ENCODE measurements at places on chromosomes 5 and 9. TPM values are rescaled to one million over a fixed set of nuclear protein-coding genes. Genes with fewer than 3 reads are reported as not detected.
A peak's percentile ranks its signal among the peaks of the same experiment; 100 is the strongest.

CDH10 gene
- not detected for total RNA-seq

EIF4E1B gene
- not detected for total RNA-seq

SPINK5 gene
- total RNA-seq: 4.5 TPM

ARSB gene
- 27.2 TPM for total RNA-seq

NTNG2 gene
- 0.39 TPM for total RNA-seq

HTR4 gene
- total RNA-seq: not detected

FAM81B gene
- total RNA-seq: not detected

WDR38 gene
- not detected for total RNA-seq

RNF44 gene
- total RNA-seq: 104 TPM

GRCh38 chr9:72751541-72751940, 201.3 kb downstream of the ALDH1A1 start:
- H3K27ac ChIP-seq: no peak overlapping the region
- no peaks in the 10 kb centered on the region for H3K36me3 ChIP-seq
- H3K27me3 ChIP-seq: no peaks in the 10 kb centered on the region
- DNase-seq: no peak
- H3K4me1 ChIP-seq: 0 out of 2 replicates have a peak, but pooled peaks cover 4% of the 10 kb centered on the region

GRCh38 chr9:135667463-135668001, 4.4 kb downstream of the LCN9 start:
- H3K4me3 ChIP-seq: no peak overlapping the region
- no peaks in the 10 kb centered on the region for H3K4me1 ChIP-seq
- H3K27me3 ChIP-seq: no peaks in the 10 kb centered on the region
- H3K36me3 ChIP-seq: no peaks in the 10 kb centered on the region
- no peak overlapping the region for H3K27ac ChIP-seq
- DNase-seq: no peak

DNA sequence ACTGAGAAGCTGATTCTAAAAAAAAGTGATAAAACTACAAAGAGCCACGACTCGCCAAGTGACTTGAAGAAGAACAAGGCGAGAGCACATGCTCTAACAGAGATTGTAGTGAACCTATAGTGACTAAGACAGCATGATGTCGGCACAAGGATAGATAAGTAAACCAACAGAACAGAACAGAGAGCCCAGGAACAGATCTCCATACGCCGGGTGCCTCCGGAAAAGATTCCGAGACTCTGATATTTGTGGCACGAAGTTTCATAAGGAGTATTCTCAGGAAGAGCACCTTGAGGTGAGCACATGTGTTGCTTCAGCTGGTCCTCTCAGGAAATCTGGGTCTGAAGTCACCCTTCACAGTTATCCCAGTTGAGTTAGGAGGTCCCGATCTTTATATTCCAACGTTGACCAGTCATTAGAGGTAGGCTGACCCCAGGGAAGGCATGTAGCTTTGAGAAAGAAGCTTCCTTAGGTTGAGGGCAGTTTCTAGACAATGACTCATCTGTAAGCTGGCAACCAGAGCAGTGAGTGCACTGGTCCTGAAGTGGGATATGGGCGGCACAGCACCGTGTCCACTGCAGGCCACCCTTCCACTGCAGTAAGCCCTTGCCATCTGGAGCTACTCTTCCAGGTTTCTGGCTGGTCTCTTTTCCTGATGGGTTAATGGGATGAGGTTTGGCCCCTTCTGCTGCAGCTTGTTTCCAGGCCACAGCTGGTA, 13.6 kb upstream of the CLK4 start:
- DNase-seq: no peak
- H3K36me3 ChIP-seq: no peaks in the 10 kb centered on the region

- H3K4me1 ChIP-seq: peaks cover 3% of the 10 kb centered on the region
- DNase-seq: no peak
- H3K27ac ChIP-seq: no peak overlapping the region
- no peaks in the 10 kb centered on the region for H3K36me3 ChIP-seq
- no peaks in the 10 kb centered on the region for H3K27me3 ChIP-seq
Measured at GRCh38 chr9:35915681-35916294, 6.5 kb downstream of the SPAAR start.

DNA sequence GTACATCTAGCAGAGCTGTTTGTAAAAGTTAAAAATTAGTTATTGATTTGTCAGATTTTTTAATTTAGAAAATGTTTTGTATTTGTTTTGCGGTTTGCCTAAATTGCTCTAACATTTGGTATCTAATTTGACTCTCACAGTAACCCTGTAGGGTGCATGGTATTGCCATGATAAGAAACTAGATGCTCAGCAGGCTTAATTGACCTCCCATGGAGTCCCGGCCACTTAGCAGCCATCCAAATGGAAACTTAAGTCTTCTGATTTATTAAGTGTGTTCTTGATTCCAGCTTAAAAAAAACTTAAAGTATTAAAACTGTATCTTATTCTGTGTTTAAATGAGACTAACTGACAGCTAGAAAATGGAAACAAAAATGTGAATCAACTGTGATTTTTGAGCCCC, 54.5 kb downstream of the CAST start:
- no peak overlapping the region for H3K27ac ChIP-seq
- H3K4me3 ChIP-seq: no peak overlapping the region
- no peak for DNase-seq
- no peaks in the 10 kb centered on the region for H3K27me3 ChIP-seq

GRCh38 chr5:89343666-89344065, 460.7 kb upstream of the MEF2C start:
- no peaks in the 10 kb centered on the region for H3K36me3 ChIP-seq
- DNase-seq: no peak
- H3K27ac ChIP-seq: no peak overlapping the region
- H3K27me3 ChIP-seq: no peaks in the 10 kb centered on the region

GRCh38 chr5:116574367-116575325, at the start of gene SEMA6A:
TSS of gene SEMA6A (minus strand) at chr5:116574823. CDS start at chr5:116504944, 69,879 bp downstream.
- H3K36me3 ChIP-seq: no peaks in the 10 kb centered on the region
- peak; percentile 98 for DNase-seq
- H3K4me1 ChIP-seq: peaks cover 38% of the 10 kb centered on the region
- H3K4me3 ChIP-seq: peak within 1 kb of the TSS; percentile 98
- peak within 1 kb of the TSS; percentile 95 for H3K27ac ChIP-seq
- no peaks in the 10 kb centered on the region for H3K27me3 ChIP-seq

DNA sequence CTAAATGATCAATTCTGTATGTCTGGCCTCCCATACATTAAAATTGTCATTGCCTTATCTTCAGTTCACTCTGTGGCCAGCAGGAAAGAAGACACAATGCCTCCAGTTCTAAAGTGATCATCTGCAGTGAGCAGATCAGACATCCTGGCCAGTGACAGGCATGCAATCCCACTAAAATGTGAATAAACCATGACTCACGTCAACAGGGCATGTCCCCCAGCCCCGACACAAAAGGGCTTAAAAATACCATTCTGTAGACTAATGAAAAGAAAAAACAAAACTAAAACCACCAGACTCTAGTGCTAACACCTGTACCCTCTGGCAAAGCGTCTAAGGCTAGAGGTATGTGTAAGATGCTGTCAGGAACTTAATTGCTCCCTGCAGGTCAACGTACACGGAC, 38.5 kb downstream of the DDX31 start:
- peaks cover 10% of the 10 kb centered on the region for H3K4me1 ChIP-seq
- no peaks in the 10 kb centered on the region for H3K27me3 ChIP-seq
- no peak for DNase-seq
- no peak overlapping the region for H3K27ac ChIP-seq
- peaks cover 16% of the 10 kb centered on the region for H3K36me3 ChIP-seq

DNA sequence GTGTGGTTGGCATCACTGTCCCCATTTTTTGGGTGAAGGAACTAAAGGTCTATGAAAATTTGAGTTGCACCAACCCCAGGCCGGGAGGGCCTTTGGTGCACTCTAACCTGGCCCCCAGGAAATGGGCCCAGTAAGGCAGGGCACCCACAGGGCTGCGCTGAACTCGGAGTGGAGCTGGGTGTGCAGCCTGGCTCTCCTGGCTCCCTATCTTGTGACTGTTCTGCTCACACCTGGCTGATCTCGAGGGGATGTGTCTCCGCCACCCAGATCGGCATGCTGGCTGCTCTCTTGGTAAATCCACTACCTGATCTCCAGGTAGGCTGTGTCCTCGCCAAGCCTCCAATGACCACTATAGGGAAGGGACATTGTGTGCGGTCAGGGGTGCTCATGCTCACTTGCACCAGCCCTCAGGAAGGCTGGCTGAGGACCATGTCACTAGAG, 259.8 kb downstream of the NSG2 start:
- H3K4me1 ChIP-seq: peaks cover 9% of the 10 kb centered on the region
- DNase-seq: no peak

DNA sequence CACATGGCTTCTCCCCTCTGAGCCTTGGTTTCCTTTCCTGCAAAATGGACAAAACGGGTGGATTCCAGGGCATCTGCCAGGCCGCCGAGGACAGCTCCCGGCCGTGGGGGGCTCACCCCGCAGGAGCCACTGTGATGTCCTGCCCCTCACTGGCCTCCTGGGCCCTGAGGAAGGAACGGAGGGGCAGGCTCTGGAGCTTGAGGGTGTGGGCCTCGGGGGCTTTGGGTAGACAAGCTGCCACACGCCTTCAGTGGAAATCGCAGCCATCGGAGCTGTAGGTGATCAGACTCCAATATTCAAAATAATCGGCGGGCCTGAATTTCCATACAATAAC, 32.2 kb upstream of the UBAC1 start:
- peak overlapping the region; percentile 63 for H3K27ac ChIP-seq
- H3K27me3 ChIP-seq: no peaks in the 10 kb centered on the region
- peaks cover 31% of the 10 kb centered on the region for H3K4me1 ChIP-seq
- DNase-seq: no peak

- no peak overlapping the region for H3K27ac ChIP-seq
- H3K4me3 ChIP-seq: no peak overlapping the region
- DNase-seq: no peak
- no peaks in the 10 kb centered on the region for H3K27me3 ChIP-seq
- no peaks in the 10 kb centered on the region for H3K4me1 ChIP-seq
- H3K36me3 ChIP-seq: no peaks in the 10 kb centered on the region
Measured at GRCh38 chr9:121529237-121529987, 29.8 kb upstream of the GGTA1 start.

DNA sequence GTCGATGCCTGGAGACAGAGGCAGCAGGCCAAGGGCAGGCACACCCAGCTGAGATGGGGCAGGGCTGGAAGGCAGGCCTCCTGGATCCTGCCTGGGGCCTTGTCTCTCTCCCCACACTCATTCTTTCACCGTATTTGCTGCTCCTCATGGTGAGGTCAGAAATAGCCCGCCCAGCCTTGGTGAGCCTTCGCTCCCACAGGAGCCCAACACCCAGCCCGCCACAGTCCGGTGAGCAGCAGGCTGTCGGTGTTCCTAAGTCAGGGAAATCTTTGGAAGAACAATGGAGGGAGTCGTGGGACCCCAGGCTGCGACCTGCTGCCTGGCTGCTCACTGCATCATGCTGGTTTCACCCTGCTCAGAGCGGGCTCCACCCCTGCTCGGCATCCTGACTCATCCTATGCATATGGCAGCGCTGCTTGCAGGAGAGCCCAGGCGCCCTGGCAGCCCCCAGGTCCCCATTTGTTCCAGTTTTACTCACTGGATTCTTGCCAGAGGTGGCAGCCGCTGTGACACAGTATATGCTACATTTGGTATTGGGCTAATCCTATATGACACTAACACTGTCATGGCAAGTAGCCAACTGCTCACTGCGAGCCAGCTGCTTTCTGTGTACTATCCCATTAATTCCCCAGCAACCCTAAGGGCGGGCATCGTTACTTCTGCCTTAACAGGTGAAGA, 53.2 kb upstream of the NCS1 start:
- peaks cover 5% of the 10 kb centered on the region for H3K4me1 ChIP-seq
- peak overlapping the region; percentile 85 for H3K27ac ChIP-seq
- H3K27me3 ChIP-seq: no peaks in the 10 kb centered on the region
- DNase-seq: peak; percentile 41
- no peak overlapping the region for H3K4me3 ChIP-seq

GRCh38 chr5:9547122-9547947, 1.5 kb upstream of the SEMA5A start:
- peak; percentile 63 for DNase-seq
- H3K27me3 ChIP-seq: no peaks in the 10 kb centered on the region
- peaks cover 12% of the 10 kb centered on the region for H3K4me1 ChIP-seq
- H3K27ac ChIP-seq: no peak overlapping the region

DNA sequence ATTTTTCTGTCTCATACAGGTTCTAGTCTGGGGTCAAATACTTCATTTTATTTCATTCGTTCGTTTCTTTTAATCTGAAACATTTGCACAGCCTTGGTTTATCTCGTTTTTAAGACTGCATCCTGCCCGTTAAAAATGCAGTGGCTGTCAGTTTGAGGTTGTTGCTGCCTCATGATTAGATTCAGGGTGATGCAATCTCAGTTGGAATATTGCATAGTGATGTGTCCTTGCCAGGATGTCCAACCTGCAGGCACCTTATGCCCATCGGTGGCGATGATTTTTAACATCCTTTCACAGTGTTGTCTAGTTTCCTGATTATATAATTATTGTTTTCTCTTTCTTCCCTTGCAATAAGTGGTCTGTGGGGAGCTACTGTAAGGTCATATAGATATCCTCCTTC, 45.1 kb downstream of the SH3GL2 start:
- H3K4me1 ChIP-seq: no peaks in the 10 kb centered on the region
- no peak overlapping the region for H3K27ac ChIP-seq
- no peaks in the 10 kb centered on the region for H3K27me3 ChIP-seq
- H3K4me3 ChIP-seq: no peak overlapping the region
- no peaks in the 10 kb centered on the region for H3K36me3 ChIP-seq
- DNase-seq: no peak

DNA sequence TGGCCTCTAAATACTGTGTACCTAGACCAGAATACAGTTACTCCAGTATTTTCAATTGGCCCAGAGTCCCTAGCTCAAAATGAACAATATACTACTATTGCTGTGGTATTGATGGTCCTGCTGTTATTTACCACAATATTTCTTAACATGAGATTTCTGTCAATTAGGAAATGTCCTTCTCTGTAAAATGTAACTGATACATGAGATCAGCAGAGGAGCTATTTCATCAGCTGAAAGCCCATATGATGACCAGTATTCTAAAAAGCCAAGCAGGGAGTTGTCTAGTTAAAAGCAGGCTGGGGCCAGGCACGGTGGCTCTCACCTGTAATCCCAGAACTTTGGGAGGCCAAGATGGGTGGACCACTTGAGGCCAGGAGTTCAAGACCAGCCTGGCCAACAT, 187.7 kb upstream of the PTGER4 start:
- no peak overlapping the region for H3K4me3 ChIP-seq
- peaks cover 12% of the 10 kb centered on the region for H3K4me1 ChIP-seq
- H3K27ac ChIP-seq: no peak overlapping the region
